ENCODE measurements at places on chromosomes 4 and X.

DNA sequence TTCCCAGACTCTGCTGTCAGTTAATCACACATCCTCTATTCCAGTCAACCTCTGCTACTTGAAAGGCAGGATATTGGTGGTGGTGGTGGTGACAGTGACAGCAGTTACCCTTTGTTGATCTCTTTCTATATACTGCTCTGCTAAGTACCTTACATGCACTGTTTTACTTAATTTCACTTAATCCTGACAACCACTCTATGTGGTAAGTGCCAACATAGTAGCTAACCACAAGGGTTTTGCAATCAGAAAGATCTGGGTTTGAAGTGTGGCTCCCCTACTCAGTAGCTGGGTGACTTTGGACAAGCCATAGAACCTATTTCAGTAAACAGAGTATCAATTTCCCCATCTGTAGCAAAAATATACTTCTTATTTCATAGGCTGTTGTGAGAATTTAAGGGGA is 24.2 kb upstream of the F9 start:
- DNase-seq = no peak

DNA sequence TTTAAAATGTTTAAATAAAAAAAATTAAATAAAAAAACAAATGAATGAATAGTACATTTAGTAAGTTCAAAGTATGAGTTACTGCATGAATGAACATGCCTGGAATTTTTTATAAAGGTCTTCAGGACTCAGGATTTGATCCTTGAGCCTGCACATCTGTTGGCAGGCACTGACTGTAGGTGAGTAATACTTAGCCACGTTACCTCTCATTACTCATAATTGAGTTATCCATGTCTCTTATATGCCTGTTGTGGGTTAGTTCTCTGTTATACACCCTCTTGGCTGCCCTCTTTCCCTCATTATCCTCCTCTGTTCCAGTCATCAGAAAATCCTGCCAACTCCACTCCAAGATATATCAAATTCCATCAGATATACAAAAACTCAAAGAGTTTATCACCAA is 276.0 kb downstream of the FBXW7 start:
- DNase-seq = no peak

DNA sequence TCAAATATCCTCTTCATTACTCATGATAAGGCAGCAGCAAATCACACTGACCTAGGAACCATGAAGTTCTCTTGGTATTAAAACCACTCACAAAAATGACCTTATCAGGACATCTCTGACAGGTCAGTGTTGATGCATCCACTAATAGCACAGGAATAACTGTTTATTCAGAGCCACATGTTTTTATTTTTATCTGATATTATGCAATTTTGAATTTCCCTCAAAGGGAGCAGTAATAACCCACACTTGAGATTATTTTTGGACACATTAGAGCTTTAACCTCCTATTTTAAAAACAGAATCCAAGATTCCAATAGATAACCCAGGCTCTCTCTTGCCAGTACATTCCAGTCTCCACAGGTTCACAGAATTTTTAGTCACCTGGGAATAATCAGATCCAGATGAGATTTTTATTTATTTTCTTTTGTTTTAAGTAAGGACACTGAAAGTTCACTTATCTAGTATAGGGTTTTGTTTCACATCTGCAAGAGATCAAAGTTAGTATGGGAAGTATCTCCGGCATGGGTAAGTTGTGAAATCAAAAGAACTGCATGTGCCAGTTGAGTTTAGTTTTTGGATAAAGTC is 36.3 kb upstream of the MYOZ2 start:
- no peak for DNase-seq

DNA sequence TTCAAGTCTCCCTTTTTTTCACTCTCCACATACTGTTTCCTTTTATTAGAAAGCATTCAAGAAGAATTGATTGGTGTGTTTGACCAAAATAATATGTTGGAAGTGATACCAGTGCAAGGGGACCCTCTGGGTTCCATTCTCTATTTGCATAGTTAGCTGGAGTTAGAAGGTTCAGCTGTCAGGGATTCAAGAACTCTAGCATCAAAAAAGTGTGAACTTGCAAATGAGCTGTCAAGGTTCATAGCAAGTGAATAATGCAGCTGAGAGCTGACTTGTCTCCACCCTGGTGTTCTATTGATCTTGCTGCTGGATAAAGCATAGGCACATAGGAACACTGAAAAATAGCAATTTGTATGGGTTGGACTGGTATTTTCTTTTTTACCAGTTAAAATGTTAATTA is 73.2 kb downstream of the SORBS2 start:
- DNase-seq = no peak

DNA sequence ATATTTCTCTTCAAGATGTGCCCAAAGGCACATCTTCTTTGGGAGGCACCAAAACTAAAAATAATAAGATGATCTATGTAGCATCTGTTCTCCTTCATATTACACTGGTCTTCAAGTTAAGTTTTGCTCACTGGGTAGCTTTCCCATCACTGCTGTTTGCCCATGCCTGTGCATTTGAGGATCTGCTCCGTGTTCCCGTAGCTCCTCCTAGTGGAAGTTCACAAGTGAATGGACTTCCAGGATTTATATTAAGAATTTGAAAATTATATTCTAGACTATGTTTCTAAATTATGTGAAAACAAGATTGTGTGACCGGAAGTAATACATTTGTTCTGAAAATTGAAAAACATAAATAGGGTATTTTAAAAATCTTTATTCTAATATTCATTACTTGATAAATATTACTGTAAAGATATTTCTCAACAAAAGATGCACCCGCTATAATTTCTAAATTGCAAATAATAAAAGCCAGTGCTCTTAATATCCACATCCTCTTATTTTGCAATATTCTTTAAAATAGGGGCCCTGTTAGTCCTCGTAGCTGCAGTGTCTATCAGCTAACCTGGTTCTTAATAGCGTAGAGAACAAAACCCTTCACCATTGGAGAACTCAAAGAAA is 147.7 kb downstream of the RBM46 start:
- DNase-seq = peak; percentile 5

GRCh38 chr4:128782076-128782715 is 27.3 kb upstream of the JADE1 start:
- DNase-seq = no peak

DNA sequence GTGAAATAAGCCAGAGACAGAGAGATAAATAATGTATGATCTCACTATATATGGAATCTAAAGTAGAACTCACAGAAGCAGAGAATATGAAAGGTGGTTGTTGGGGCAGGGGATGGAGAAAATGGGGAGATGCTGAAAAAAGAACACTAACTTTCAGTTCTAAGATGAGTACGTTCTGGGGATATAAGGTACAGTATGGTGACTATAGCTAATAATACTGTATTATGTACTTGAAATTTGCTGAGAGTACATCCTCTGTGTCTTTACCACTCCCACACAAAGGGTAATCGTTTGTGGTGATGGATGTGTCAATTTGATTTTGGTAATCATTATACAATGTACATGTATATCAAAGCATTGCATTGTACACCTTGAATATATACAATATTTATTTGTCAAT is 6.6 kb downstream of the FBXL5 start:
- no peak for DNase-seq

DNA sequence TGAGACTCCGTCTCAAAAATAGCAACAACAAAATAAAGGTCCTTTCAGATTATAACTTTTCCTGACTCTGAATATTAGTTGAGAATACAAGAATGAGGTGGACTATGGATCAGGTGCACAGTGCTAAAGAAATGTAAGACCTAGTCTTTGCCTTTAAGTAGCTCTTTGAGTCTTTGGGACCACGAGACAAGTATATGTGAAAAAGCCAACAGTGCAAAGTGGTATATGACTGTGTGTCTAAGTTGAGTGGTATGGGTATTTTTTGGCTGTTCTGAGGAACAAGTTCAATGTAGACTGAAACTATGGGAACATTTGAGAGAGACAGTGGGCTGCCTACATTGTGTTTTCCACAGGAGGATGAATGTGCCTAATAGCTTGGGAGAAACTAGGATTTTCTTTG is 2.8 kb downstream of the GAB1 start:
- DNase-seq = no peak

GRCh38 chrX:23964191-23964590 is 56.4 kb downstream of the CXorf58 start:
- DNase-seq = no peak

GRCh38 chr4:175440786-175441185 is 371.3 kb downstream of the GPM6A start:
- no peak for DNase-seq

DNA sequence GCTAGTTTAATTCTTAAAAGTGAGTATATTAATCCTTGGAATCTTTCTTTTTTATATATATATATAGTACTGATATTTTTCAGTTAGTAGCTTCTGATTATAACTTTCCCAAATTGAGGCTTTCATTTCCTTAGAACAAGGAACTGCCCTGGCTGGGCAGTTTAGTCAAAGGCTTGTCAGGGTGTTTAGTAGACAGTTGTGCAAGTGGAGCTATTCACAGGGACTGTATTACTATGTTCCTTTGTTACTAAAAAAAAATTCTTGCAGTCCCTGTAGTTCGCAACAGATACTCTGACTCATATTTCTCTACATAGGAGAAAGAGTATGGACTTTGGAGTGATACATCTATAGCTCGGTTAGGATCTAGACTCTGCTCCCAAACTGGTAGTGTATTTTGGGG is 20.8 kb downstream of the USO1 start:
- no peak for DNase-seq

DNA sequence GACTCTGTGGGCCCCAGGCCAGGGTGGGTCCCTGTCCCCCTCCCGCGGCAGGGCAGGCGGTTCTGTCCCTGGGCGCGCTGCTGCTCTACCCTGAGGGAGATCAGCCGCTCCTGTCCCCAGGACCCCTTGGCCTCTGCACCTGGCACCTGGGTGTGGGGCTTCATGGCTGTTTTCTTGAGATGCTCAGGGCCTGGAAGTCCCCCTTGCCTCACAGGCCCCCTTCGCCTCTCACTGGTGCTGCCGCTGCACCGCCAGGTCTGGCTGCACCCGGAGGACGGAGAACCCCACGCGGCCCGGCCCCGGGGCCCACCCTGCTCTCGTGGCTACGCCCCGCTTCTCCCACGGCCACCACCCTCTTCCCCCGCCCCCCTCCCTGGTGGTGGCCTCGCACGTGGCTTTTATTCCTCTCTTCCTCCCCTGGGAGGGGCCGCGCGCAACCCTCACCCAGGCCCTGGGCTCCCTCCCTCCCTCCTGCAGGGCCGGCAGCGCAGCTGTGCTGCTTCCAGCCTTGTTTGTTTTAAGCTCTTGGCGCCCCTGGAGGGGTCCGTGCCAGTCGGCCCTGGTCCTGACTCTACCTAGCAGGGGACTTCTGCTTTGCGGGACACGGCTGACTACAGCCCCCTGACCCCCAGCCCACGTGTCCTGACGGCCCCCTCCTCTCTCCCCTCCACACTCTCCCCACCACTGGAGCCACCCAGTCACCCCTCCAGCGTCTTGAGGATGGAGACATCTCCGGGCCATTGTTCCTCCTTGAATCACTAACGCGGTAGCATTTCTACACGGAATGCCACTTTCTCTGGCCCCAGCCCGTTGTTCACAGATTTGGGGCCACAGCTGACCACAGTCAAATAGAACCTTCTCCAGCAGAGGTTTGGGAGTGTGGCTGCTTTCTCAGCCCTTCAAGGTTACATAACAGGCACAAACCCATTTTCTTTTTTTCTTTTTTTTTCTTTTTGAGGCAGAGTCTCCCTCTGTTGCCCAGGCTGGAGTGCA is 20.6 kb upstream of the CLDN24 start:
- DNase-seq = no peak

GRCh38 chrX:119942173-119942819 is 1.3 kb downstream of the NKAP start:
- DNase-seq = no peak

- no peak for DNase-seq
These were observed 515.0 kb downstream of the INPP4B start for GRCh38 chr4:142331132-142331531.

DNA sequence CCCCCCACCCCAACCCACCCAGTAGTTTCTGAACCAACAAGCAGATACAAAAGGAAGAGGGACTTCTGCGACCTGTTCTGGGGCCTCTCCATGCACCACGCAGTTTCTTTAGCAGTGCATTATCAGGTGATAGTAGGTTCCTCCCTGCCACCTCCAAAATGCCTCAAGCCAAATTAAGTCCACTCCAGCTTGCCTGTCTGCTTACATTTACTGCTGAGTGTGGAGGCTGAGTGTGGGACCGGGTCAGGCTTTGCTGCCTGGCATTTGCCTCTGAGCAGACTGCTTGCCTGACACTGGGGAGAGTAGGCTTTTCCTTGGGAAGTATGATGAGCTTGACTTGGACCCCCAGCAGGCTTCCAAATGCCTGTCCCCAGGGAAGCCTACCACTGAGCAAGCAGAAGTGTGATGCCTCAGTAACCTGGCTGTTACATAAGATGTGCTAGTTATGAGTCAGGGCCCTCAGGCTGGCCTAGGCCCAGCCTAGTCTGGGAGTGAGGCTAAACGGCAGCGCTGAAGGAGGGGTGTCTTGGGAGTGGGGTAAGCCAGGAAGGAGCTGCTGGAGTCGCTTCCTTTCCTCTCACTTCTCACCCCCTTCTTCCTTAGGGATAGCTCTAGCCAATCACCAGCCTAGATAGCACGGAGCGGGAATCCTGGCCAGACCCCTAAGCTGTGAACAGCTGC is 9.0 kb downstream of the TSC22D3 start:
- no peak for DNase-seq

DNA sequence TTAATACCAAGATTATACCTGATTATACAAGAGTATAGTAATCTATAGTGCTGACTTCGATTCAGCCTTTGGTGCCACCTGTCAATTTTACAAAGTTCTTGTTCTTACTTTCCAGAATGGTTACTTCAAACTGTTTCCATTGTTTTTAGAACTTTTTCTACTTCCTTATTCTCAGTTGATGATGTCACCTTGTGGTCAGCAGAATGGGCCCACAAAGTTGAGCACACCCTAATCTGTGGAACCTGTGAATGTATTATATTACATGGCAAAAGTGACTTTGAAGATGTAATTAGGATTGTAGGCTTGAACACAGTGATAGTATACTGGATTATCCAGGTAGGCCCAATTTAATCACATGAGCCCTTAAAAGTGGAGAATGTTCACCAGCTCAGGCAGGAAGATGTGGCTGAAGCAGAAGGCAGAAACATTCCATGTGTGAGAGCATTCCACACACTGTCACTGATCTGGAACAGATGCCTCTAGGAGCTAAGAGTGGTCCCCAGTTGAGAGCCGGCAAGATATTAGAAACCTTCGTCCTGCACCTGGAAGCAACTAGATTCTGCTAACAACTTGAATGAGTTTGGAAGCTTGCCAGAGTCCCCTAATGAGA is 6.3 kb upstream of the SGMS2 start:
- DNase-seq = no peak

DNA sequence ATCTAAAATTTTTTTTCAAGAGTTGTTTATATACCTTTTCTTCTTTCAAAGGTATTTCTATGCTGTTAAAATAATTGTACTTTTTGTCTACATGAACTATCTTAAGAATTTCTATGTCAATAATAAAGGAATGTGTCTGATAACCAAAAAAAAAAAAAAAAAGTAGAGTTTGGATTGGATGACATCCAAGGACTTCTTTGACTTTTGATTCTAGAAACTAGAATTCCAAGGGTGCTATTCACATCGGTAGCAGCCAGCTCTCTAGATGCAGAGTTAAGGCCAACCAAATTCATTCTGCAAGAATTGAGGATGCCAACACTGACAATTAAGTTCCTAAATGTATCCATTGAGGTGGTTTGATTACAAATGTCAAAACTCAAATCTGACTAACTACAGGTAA is 42.0 kb upstream of the PRKG2 start:
- no peak for DNase-seq

- no peak for DNase-seq
These were observed 1.6 kb downstream of the TBC1D14 start for GRCh38 chr4:6910960-6911874.

GRCh38 chrX:145881175-145881995 is 63.8 kb downstream of the SLITRK2 start:
- DNase-seq = no peak

- DNase-seq = peak; percentile 90
These were observed 469.8 kb upstream of the CPEB2 start for GRCh38 chr4:14532436-14532835.
